ENCODE measurements at places on chromosomes 3 and 15.

GRCh38 chr3:118501152-118501551, 533.5 kb downstream of the IGSF11 start:
- DNase-seq, result no peak

- no peak for DNase-seq
These were observed 58.8 kb downstream of the TNIK start for GRCh38 chr3:171401432-171401831.

GRCh38 chr3:111577798-111578685, 17.1 kb downstream of the ZBED2 start:
- DNase-seq, result no peak

DNA sequence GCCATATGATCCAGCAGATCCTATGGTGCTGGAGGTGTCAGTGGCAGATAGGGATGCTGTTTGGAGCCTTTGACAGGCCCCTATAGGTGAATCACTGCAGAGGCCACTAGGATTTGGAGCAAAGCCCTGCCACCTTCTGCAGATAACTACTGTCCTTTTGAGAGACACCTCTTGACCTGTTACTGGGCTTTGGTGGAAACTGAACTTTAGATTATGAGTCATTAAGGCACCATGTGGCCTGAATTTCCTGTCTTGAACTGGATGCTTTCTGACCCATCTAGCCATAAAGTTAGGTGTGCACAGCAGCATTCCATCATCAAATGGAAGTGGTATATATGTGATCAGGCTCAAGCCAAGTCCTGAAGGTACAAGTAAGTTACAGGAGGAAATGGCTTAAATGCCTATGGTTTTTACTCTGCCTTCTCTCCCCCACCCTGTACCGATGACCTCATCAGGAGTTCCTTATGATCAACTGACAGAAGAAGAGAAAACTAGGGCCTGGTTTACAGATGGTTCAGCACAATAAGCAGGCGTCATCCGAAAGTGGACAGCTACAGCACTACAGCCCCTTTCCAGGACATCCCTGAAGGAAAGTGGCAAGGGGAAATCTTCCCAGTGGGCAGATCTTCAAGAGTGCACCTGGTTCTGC, 565.6 kb upstream of the AGTR1 start:
- DNase-seq, result no peak

DNA sequence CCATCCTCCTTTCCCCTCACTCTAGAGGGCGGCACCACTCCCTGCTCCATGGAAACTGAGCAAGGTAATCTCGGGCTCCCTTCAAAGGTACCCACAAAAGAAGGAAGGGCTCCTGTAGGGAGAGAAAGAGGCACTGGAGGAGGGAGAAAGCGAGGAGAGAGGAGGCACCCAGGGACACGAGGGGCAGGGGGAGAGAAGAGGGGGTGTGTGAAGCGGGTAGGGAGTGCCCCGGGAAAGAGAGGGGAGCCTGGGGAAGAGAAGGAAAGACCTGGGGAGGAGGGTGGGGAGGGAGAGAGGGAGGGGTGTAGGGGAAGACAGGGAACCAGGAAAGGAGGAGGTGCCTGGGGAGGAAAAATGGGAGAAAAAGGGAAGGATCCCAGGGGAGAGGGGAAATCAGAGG, 523 bp downstream of the VILL start:
- DNase-seq, result no peak

DNA sequence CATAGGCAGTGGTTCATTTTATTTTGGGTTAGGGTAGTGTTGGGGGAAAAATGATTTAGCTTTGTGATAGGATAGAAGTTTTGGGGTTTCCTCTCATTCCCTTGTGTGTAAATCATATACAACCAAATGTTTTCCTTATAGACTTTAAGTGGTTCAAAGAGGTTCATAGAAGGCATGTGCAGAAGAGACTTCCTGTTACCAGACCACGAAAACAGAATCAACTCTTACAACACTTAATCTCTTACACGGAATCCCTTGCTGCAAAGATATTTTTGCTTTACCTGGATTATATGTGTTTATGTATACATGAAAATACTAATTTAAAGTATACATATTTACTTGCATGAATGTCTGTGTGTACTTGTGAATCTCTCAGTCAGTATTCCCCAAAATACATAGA, 2.9 kb downstream of the TMOD2 start:
- no peak for DNase-seq

GRCh38 chr3:21785765-21786437, 34.9 kb upstream of the ZNF385D start:
- DNase-seq, result no peak

GRCh38 chr15:80846031-80846815, 67.1 kb downstream of the CEMIP start:
- no peak for DNase-seq

GRCh38 chr3:16913264-16913580, 28.5 kb downstream of the PLCL2 start:
- no peak for DNase-seq

- no peak for DNase-seq
These were observed 43.5 kb downstream of the LPP start for GRCh38 chr3:188197388-188197847.

DNA sequence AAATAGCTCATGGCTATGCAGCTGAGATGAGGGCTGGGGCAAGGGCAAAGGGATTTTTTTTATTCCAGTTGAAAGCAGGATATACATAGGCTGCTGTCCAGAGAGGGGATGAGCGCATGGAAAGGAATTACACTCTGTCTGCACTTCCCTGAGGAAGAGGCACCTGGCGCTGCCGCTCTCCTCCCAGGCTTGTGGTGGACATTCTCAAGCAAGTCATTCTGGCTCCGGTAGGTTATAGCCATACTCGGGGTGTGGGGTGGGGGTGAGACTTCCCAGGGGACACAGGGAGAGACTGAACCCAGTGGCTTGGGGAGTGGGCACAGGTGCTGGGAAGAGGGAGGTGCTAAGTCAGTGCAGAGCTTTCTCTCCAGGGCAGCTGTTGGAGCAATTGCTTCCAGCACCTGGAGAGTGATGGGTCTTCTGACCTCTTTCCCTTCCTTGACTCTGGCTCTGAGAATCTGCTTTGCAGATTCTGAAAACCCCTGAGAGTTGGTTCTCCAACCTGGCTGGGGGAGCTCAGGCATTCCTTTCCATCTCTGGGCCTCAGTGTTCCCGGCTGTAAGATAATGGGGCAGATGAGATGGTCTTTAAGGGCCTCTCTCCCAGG, 24.3 kb downstream of the CYP8B1 start:
- DNase-seq, result no peak

GRCh38 chr3:197562398-197563251, 6.9 kb upstream of the BDH1 start:
- DNase-seq, result no peak

- DNase-seq, result no peak
These were observed 4.2 kb downstream of the RARB start for GRCh38 chr3:25432176-25432720.

- DNase-seq, result no peak
These were observed 278.1 kb upstream of the CTNNB1 start for GRCh38 chr3:40921251-40921650.

- no peak for DNase-seq
These were observed 27.7 kb downstream of the PTH1R start for GRCh38 chr3:46905213-46905560.

DNA sequence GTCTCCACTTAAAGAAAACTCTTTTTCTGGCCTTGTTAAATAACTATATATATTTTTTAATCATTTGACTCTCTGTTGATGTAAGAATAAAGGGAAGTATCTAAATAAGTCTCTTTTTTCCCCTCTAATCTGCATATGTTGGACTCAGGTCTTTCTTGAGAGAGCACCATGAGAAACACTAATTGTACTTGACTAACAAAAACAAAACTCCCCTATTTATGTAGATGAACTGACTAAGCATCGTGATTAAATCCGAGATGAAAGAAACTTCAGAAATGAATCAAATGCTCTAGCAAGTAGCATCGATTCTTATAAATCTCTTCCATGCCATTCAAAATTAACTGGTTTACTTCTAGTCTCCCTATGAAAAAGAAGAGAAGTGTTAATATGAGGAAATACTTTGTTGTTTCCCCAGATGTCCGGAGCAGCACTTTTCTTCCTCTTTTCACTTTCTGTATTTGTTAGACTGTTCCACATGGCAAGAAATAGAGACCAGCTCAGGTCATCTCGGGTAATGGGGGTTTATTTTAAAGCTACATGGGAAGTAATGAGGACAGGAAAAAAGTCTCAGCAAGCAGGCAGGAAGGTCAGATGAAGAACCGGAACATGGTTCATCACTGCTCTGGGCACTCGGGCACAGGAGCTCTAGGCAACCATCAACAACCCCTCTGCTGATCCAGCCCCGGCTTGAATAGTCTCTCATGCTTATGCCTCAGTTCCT, 288.3 kb downstream of the CNTN6 start:
- no peak for DNase-seq

GRCh38 chr15:88606070-88606794, 14.9 kb upstream of the AEN start:
- no peak for DNase-seq

- DNase-seq, result no peak
These were observed 104.9 kb upstream of the MANF start for GRCh38 chr3:51280176-51280575.

DNA sequence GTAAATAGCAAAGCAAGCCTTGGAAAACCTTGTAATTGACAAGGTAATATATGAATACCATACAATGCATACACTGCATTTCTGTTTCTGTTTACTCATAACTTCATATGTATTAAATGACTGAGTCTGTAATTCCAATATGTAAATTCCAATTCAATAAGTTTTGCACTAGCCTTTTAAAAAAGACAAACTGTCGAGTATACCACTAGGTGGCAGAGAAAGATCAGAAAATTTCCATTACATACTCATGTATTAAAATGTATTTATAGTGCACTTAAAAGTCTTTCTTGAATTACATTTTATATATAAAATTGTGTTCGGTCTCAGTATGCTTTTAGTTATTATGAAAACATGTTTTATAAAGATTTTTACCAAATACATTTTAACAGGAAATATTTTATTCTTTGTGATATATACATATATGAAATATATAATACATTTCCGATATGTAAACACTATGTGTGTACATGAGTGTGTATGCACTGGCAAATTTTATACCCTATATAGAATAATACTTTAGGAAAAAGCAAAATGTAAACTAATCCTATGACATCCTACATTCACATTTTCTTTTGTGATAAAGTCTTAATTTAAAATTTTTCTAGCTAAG, 216.8 kb downstream of the VGLL3 start:
- no peak for DNase-seq

DNA sequence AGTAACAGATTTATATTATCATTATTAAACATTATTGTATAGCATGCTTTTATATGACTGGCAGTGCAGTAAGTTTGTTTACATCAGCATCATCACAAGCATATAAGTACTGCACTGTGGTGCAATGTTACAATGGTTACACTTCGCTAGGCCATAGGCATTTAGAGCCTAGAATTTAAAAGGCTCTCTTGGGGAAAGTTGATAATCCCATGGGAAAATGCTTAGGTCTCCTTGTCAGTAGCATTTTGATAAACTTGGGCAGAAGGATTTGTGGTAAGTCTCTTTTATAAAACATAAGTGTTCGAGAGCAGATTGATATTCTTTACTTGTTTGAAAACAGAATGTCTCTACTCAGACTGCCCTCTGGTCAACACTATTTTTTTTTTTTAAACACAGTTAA, 7.5 kb downstream of the DTWD1 start:
- no peak for DNase-seq

- no peak for DNase-seq
These were observed 545.8 kb upstream of the ADAMTS9 start for GRCh38 chr3:65233561-65233960.

- DNase-seq, result no peak
These were observed 174.0 kb upstream of the TP63 start for GRCh38 chr3:189457201-189457607.

GRCh38 chr3:102400142-102400541, 34.7 kb upstream of the ZPLD1 start:
- no peak for DNase-seq

DNA sequence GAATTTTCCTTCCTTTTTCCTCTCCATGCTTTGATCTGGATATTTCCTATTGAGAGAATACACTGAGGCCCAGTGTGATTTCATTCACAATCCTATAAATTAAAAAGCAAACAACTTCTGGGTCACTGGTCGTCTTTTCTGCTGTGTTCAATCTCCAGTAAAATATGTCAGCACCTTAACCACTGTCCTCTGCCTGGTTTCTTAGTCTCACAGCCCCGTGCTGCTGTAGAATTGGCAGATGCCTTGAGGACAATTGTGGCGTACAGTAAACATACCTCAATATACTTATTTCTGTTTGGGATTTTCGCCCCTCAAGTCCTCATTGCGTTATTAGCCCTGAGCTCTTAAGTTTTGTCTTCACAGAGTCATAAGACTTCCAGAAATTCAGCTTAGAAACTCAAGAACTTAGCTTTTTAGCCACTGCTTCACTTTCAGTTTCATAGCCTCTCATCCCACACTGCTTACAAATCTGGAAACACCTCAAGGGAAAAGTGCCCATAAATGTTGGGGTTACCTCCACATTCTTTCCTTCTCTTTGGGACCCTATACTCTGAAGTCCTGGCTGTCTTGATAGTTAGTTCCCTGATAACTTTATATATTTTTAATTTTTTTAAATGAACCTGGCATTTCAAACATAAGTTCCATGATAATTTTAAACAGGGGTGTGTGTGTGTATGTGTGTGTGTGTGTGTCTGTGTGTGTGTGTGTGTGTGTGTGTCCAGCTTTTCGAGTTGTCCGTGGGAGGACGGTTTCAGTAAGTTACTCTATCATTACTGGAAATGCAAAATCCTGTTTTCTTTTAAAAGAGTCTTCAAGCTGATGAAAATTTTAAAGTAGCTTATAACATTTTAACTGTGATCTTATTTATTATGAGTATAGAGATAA, 238.4 kb upstream of the CTDSPL start:
- no peak for DNase-seq

DNA sequence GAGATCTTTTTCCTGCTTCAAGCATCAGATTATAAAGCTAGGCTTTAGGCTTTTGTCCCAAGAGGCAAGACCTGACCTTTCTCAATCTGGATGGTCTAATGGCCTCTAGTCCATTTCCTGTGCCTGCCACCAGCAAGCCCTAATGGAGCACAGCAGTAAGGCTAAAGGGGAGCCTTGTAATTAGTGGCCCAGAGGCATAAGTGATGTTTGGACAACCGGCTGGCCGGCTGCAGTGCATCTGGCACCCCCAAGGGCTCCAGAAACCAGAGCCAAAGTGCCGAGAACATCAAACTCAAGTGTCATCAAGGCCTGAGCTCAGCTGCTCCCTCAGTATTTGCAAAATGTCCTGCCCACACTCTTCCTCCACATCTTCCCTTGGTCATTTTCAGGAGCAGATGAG, 31.9 kb upstream of the RTP4 start:
- DNase-seq, result no peak

DNA sequence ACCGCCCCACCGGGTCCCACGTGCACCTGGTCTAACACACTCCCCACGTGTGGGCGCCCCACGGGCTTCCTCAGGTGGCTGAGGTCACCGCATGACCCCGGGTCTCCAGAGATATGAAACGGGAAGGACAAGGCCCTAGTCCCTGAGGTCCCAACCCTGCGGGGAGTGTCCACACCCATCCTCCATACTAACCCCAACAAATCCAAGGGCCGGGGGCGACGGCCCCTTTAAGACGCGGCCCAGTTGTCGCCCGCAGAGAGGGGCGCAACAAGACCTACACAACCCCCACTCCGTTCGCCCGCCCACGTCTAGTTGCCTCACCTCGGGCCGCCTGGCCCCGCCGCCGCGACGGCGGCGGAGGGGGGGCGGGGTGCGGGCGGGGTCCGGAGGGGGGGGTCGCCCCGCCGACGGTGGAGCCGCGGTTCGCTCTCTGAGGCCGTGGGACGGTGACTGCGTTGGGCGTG, 396 bp downstream of the INO80 start:
- DNase-seq, result peak; percentile 59

Measured in stimulated activated CD8-positive, alpha-beta memory T cell treated with anti-CD3 and anti-CD28 coated beads, Interleukin-2, amount 100 ng/mL, for 48 hours (primary cell).